ENCODE measurements at places on chromosomes 7 and 10.
A peak's percentile ranks its signal among the peaks of the same experiment; 100 is the strongest.

GRCh38 chr10:50326757-50327701 lies 75.7 kb upstream of the ASAH2 start:
- peak; percentile 30 for DNase-seq

GRCh38 chr7:304574-305409 lies 14.8 kb downstream of the FOXL3 start:
- DNase-seq: no peak

DNA sequence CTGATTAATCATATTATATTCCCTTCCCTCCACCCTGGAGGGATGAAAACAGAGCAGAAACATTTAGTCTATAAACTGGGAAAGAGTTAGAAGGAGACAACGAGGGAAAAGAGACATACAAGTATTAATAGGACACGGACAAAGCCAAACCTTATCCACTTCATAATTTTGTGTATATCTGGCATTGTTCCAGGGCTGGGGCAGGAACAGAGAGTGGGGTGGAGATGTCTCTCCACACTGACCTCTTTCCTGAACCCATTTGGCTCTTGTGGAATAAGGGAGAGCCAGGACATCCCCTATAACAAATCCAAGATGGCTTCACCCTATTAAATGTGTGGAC lies 43.7 kb upstream of the TSPAN33 start:
- no peak for DNase-seq

GRCh38 chr7:157017603-157018327 lies 7.3 kb upstream of the MNX1 start:
- no peak for DNase-seq

DNA sequence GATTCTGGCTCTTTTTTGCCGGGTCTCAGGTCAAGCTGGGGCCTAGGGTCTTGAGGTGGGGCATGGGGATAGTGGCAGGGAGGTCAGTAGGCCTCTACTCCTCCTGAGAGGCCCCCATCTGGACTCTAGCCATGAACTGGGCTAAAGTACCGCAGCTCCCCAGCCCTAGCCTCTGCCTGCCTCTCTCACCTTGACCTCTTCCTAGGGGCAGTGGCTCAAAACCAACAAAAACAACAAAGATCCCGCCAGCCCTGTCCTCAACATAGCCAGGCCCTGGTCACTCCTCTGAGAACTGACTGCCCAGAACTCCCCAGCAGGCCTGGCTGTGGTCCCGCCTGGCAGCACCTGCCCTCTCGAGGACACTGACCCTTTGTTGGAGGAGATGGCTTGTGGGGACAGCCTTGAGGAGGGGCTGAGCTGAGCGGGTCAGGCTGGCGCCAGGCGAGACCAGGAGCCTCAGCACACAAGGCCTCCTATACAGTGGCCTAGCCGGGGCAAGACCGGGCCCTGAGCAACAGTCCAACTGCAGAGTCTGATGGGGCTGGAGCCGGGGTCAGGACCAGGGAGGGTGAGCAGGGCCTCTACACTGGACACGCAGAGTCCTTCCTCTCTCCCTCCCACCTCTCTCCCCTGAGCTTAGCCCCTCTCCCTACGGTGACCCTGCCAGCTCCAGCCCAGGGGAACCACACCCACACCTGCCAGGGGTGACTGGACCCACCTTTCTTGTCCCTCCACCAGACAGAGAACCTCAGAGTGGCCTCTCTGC lies 11.6 kb upstream of the PPIF start:
- DNase-seq: no peak

GRCh38 chr7:3649678-3650440 lies 348.8 kb downstream of the SDK1 start:
- DNase-seq: no peak

DNA sequence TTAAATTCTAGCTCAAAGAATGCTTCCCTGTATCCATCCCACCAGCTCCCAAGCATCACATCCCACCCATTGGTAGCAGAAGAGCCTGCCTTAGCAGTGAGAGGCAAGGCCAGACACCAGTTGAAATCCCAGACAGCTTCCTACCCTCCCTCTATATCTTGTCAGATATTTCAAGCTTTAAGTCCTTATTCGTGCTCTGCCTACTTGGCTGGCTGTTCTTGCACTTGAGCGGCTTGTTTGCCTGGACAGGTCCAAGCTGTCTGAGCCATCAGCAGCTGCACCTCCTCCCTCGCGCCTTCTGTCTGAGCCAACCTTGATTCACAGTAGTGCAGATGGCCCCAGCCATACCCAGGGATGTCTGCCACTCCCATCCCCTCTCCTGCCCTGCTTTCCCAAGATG lies 16.4 kb downstream of the LRRC4 start:
- no peak for DNase-seq

DNA sequence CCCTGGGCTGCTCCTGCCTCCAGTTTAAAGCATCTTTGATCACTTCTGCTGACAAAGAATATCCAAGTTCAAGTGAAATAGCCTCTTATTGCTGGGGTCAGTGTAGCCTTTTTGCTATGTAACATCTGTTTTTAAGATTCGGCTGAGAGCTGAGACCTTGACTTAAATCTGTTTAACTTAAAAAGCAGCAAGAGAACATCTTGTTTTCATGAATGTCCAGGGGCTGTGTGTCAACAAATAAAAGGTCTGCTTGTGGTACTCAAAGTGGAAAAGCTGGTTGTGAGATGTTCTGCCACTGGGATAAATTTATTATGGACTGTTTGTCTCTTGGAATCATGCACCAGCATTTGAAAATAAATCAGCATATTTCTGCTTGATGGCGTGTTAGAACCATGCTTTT lies 73.2 kb downstream of the CALD1 start:
- no peak for DNase-seq

- DNase-seq: no peak
These were observed 30.5 kb downstream of the CPED1 start for GRCh38 chr7:121019018-121019417.

GRCh38 chr10:96646751-96647166 lies 59.9 kb upstream of the TM9SF3 start:
- no peak for DNase-seq

DNA sequence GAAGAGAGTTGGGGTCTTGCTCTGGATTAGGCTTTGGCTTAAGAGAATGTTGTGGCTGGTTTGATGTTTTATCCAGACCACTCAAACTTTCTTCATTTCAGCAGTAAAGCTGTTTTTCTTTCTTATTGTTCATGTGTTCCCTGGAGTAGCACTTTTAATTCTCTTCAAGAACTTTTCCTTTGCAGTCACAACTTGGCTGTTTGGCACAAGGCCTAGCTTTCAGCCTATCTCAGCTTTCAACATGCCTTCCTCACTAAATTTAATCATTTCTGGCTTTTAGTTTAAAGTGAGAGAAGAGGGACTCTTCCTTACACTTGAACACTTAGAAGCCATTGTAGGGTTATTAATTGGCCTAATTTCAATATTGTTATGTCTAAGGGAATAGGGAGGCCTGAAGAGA lies 18.1 kb downstream of the CCDC126 start:
- DNase-seq: no peak

GRCh38 chr10:98394851-98395440 lies 20.0 kb downstream of the PYROXD2 start:
- peak; percentile 4 for DNase-seq

DNA sequence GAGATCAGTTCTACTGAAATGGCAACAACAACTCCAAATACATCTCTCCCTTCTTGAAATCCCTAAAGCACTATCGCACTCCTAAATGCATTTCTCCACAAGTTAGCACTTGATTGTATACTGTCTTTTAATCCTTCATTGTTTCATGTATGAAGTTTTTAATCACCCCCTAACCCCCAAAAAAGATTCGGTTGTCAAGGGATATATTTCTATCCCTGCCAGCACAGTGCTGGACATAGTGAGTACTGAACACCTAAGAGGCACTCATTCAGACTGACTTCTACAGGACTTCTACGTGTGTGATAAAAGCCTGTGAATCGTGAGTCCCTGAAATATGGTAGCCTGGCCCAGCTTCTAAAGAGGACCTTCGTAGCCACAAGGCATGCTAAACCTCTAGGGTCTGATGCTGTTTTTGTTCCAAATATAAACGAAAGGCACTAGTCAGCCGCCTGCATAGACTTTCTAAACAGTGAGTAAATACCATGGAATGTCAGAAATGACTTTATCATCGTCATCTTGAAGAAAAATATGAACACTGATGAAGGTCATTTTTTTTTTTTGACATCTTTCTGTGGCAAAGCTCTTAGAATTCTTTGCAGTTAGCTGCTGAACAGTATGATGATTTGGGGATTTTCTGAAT lies 14.6 kb upstream of the ZSCAN21 start:
- no peak for DNase-seq

DNA sequence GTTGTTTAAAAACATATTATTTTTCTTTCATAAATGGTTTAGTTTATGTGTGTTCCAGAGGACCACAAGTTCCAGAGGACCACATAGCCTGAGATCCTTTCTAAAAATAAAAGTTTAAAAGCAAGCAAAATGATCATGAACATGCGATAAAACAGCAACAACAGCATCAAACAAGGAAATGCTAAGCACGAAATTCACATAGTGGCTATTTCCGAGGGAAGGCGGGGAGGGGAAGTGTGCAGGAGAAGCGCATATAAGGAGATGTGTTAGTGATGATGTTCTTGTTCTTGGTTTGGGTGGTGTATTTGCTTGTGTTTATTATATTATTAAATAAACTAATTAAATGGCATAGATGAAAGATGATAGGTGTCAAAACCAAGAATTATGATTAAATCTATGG lies 1.2 kb downstream of the TBATA start:
- no peak for DNase-seq

- no peak for DNase-seq
These were observed 628.7 kb upstream of the SEMA3D start for GRCh38 chr7:85815526-85815925.

DNA sequence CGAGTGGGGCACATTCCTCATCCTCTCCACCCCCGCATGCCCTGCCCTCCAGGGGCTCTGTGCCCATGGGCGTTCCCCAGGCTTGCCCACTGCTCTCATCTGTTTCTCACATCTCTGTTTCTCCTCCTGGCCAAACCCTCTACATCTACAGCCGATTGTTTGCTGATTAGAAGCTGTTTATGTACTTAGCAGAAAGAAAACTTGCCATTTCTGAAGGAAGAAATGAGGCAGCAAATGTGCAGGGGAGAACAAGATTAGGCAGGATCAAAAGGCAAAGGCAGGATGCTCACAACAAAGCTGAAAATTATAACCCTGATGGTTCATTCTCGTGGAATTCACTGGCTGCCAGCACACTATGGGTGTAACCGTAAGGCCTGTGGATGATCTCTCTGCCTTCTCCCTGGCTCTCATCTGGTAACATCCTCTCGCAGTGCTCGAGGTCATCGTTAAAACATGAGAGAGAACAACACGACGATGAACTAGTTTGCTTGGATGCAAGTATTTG lies 111.6 kb upstream of the KLF14 start:
- DNase-seq: no peak

DNA sequence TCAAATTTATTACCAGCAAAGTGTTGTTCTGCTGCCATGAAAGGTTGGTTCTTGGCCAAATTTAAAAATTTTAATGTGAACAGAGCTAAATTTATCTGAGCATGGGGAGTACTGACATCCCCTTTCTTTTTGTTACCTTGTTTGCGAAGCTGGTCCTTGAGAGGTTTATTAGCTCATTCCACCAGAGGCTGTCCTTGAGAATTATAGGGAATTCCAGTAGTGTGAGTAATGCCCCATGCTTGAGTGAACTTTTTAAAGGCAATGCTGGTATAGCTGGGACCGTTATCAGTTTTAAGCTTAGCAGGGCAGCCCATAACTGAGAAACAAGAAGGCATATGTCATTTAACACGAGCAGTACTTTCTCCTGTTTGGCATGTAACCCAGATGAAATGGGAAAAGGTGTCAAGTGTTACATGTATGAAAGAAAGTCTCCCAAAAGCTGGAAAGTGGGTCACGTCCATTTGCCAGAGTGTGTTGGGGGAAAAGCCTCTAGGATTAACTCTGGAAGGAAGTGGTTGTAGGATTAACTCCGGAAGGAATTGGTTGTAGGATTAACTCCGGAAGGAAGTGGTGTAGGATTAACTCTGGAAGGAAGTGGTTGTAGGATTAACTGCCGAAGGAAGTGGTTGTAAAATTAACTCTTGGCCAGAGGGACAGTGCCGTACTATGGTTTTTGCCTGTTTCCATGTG lies 37.3 kb upstream of the AKR1C2 start:
- no peak for DNase-seq

- DNase-seq: no peak
These were observed 62.7 kb downstream of the CUZD1 start for GRCh38 chr10:122782911-122783310.

- DNase-seq: peak; percentile 22
These were observed 55.5 kb upstream of the LOXL4 start for GRCh38 chr10:98323221-98324164.

- DNase-seq: no peak
These were observed 104.9 kb downstream of the ADK start for GRCh38 chr10:74255888-74256357.

DNA sequence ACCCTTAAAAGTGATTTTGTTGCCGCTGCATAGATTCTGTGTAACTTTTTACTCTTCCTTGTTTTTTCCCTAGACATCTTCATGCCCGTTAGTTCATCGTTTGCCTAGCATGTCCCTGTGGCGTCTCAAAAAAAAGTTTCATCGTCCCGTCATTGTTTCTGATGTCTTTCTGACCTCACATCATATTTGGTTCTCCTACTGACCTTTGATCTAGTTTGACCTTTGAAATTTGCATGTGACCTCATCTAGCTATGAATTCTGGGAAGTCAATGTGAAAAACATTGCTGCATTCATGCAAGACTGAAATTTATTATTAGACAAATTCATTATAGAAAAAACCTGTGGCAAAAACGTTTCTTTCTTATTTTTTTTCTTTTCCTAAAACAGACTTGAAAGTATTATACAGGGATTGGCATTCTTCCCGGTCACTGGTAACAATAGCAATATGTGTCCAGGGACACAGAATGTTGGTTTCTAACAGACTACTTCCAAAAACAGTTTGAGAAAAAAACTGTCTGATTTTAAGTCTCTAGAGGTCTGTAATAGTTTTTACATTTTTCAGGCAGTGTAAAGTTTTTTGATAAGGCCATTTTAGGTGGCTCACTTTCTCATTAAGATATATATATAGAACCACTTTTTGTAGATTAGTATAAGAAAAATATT lies 280.9 kb downstream of the USP6NL start:
- no peak for DNase-seq

- DNase-seq: no peak
These were observed 12.7 kb upstream of the BNIP3 start for GRCh38 chr10:131994435-131994834.

GRCh38 chr10:35466170-35466569 lies 129.9 kb downstream of the CCNY start:
- DNase-seq: no peak

DNA sequence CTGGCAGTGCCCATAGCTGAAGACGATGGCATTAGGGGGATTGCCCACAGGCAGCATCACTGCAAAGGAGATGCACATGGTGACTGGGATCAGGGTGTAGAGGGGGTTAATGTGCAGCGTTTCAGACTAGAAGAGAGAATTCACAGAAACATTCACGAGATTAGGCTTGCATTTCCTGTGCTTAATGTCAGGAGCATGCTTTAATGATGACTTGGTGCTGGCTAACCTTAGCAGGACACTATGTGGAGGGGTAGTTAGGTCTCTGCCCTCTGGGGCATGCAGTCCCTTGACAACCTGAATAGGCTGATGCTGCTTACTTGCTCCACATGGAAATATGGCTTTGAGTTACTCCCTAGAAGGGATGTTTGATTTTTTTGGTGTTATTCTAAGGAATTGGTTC lies 21.8 kb downstream of the STMP1 start:
- DNase-seq: no peak

- no peak for DNase-seq
These were observed 44.6 kb upstream of the VDAC2 start for GRCh38 chr10:75165684-75166622.

GRCh38 chr10:95730233-95730632 lies 25.7 kb upstream of the ENTPD1 start:
- no peak for DNase-seq

- peak; percentile 18 for DNase-seq
These were observed 137.8 kb downstream of the MAPK8 start for GRCh38 chr10:48444266-48444665.
